ENCODE measurements at places on chromosomes 7 and 10. TPM values are rescaled to one million over a fixed set of nuclear protein-coding genes. Genes with fewer than 3 reads are reported as not detected.

DNA sequence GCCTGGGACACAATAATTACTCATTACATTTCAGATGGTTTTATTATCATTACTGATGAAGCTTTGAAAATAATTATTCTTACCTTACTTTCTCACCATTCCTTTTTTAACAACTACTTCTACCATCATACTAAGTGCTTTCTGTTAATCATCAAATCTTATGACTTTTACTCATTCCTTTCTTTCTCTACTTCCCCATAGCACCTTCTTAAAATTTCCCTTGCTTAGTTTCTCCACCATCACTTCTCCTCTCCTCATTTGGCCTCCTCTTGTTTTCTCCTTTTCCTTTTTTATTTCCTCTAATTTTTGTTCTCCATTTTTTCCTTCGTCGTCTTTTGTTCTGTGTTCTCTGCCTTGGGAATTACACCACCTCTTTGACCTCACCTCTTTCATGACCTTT lies 303.2 kb upstream of the KAT6B start:
- H3K27me3 ChIP-seq, result no peaks in the 10 kb centered on the region
- no peaks in the 10 kb centered on the region for H3K36me3 ChIP-seq
- no peak overlapping the region for H3K27ac ChIP-seq

GRCh38 chr7:27196287-27196767 lies 3.6 kb downstream of the HOXA13 start:
- H3K27me3 ChIP-seq, result no peaks in the 10 kb centered on the region
- no peaks in the 10 kb centered on the region for H3K36me3 ChIP-seq
- peak; percentile 95 for DNase-seq
- no peaks in the 10 kb centered on the region for H3K4me1 ChIP-seq
- no peak overlapping the region for H3K27ac ChIP-seq

IGFBP3 gene
- total RNA-seq, result 143 TPM

GBF1 gene
- 41.9 TPM for total RNA-seq

GRCh38 chr10:7251696-7252465 lies 159.0 kb downstream of the SFMBT2 start:
- no peak for DNase-seq
- no peaks in the 10 kb centered on the region for H3K4me1 ChIP-seq
- H3K36me3 ChIP-seq, result no peaks in the 10 kb centered on the region
- H3K27ac ChIP-seq, result no peak overlapping the region
- no peaks in the 10 kb centered on the region for H3K27me3 ChIP-seq
- H3K4me3 ChIP-seq, result no peak overlapping the region

GRCh38 chr10:78851647-78852046 lies 217.1 kb upstream of the ZMIZ1 start:
- no peak overlapping the region for H3K27ac ChIP-seq
- no peaks in the 10 kb centered on the region for H3K27me3 ChIP-seq
- no peaks in the 10 kb centered on the region for H3K4me1 ChIP-seq

PDE6C gene
- not detected for total RNA-seq

DNA sequence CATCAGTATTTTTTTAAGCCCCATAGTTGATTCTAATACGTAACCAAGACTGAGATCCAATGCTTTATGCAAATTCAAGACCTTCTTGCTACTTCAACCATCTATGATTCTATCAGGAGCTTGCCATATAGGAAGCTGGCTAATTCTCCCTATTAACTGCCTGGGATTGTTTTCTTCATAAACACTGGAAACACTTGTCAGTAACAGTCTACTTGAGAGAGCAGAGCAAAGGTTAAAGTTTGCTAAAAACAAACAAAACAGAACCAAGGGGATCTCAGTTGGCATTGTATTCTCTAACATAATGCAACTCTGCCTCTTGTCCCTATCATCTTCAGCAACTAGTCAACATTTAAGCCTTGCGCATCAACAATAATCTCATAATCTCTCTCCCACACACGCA lies 21.0 kb upstream of the PTPN12 start:
- DNase-seq, result no peak
- no peaks in the 10 kb centered on the region for H3K27me3 ChIP-seq
- no peak overlapping the region for H3K27ac ChIP-seq
- H3K4me1 ChIP-seq, result no peaks in the 10 kb centered on the region
- H3K4me3 ChIP-seq, result no peak overlapping the region

DNA sequence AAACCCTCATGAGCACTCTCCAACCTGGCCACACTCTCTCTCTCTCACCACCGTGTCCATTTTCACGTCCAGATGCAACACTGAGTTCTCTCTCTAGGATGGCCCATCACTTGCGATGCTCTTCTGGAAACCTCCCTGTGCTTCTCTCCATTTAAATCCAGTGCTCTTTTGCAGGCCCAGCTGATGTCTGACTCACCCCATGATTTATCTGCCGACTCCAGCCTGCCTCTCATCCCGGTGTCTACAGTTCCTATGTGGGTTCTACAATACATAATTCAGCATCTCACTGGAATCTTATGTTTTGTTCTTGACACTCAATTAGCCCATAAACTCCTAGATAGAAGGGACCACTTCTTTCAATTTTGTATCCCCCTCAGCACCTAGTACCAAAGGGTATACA lies 5.0 kb downstream of the TPK1 start:
- H3K4me3 ChIP-seq, result no peak overlapping the region
- no peak for DNase-seq
- H3K27me3 ChIP-seq, result no peaks in the 10 kb centered on the region
- H3K36me3 ChIP-seq, result no peaks in the 10 kb centered on the region
- no peaks in the 10 kb centered on the region for H3K4me1 ChIP-seq

- no peaks in the 10 kb centered on the region for H3K36me3 ChIP-seq
- no peak overlapping the region for H3K4me3 ChIP-seq
- no peak overlapping the region for H3K27ac ChIP-seq
- H3K4me1 ChIP-seq, result no peaks in the 10 kb centered on the region
Measured at GRCh38 chr7:144483189-144483588, 79.7 kb upstream of the NOBOX start.

DNA sequence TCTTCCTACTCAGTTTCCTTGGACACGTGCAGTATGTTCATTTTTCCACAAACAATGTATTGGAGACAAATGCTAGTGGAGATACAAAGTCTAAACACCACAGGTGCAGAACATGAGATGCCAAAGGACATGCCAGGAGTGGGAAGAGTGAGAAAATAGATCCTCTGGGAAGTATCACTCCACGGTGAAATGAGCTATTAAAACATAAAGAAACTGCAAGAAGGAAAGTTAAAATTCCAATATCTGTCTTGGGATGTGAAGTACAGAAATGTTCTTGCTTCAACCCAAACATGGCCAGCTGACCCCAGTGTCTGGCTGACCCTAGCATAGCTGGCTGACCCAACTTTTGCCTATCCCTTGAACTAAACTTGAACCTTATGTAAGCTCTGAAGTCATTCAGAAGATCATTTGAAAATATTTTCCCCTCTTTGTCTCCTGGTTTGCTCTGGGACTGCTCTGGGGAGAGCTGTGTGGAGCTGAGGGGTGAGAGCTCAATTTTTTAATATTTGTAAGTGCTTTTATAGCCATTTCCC lies 59.5 kb downstream of the FZD1 start:
- H3K4me3 ChIP-seq, result no peak overlapping the region
- no peaks in the 10 kb centered on the region for H3K4me1 ChIP-seq
- no peak for DNase-seq
- no peak overlapping the region for H3K27ac ChIP-seq
- no peaks in the 10 kb centered on the region for H3K27me3 ChIP-seq
- H3K36me3 ChIP-seq, result no peaks in the 10 kb centered on the region

DNA sequence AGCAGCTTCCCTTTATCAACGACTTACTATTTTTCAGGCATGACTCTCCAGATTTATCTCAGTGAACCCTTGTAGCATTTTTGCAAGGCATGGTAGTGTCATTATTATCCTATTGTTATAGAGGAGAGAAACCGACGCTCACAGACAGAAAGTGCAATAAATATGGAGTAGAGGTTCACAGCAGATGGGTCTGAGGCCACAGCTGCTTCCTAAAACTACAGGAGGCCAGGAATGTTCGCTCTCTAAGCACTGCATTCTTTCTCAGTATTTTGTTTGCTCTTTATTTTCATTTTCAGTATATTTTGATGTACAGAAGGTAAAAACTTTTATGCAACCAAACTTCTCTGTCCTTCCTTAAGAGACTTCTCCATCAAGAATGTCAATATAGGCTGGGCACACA lies 4.5 kb upstream of the AEBP1 start:
- no peak overlapping the region for H3K4me3 ChIP-seq
- H3K27me3 ChIP-seq, result no peaks in the 10 kb centered on the region
- peak overlapping the region; percentile 8 for H3K27ac ChIP-seq
- DNase-seq, result no peak

GRCh38 chr7:1750541-1751021 lies 80.5 kb downstream of the ELFN1 start:
- DNase-seq, result no peak
- H3K36me3 ChIP-seq, result no peaks in the 10 kb centered on the region
- H3K4me3 ChIP-seq, result no peak overlapping the region
- H3K4me1 ChIP-seq, result no peaks in the 10 kb centered on the region
- no peaks in the 10 kb centered on the region for H3K27me3 ChIP-seq

CDH23 gene
- 7.5 TPM for total RNA-seq

GIMAP6 gene
- total RNA-seq, result 31.7 TPM

- DNase-seq, result no peak
- no peaks in the 10 kb centered on the region for H3K36me3 ChIP-seq
- H3K4me3 ChIP-seq, result no peak overlapping the region
- H3K4me1 ChIP-seq, result no peaks in the 10 kb centered on the region
- H3K27ac ChIP-seq, result no peak overlapping the region
Measured at GRCh38 chr7:82578430-82578829, 134.9 kb upstream of the CACNA2D1 start.

DNAH11 gene
- total RNA-seq, result 2.6 TPM

DNA sequence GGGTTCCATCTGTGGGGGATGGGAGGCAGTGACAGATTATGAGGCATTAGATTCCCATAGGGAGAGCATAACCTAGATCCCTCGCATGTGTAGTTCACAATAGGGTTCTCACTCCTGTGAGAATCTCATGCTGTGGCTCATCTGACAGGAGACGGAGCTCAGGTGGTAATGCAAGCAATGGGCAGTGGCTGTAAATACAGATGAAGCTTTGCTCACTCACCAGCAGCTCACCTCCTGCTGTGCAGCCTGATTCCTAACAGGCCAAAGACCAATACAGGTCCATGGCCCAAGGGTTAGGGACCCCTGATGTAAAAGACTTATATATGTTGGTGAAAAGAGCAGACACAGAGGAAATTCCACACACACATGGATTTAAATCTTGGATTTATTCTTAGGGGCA lies 370.2 kb downstream of the NRG3 start:
- H3K4me1 ChIP-seq, result no peaks in the 10 kb centered on the region
- no peaks in the 10 kb centered on the region for H3K27me3 ChIP-seq
- no peak overlapping the region for H3K27ac ChIP-seq
- no peak overlapping the region for H3K4me3 ChIP-seq

ASB10 gene
- not detected for total RNA-seq

CD36 gene
- total RNA-seq, result 138 TPM

DNA sequence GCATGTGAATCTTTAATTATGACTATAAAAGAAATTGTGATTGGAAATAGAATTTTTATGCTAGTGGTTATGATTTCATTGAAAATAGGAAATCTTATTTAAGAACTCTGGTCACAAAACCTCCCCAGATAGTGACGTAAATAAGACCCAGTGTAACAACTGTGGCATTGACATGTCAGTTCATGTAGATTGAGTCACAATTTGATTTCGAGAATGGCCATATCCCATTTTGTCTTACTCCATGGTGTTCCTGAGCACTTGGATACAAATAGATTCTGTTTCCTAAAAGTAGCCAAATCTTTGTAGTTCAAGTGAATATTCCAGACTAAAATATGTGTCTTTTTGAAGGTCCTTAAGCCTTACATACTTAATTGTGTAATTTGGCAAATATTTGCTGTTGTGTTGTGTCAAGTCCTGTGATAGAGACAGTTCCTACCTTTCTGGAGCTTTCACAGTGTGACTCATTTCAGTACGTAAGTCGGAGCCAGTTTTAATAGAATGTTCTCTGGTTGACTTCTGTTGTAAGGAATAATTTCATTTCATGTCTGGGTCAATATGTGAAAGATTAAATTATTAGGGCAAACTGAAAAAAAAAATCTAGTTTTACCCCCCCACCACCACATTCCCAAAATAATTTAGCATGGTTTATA lies 37.1 kb upstream of the TOMM7 start:
- no peak overlapping the region for H3K4me3 ChIP-seq
- H3K36me3 ChIP-seq, result peaks cover 2% of the 10 kb centered on the region
- DNase-seq, result no peak

- no peaks in the 10 kb centered on the region for H3K36me3 ChIP-seq
- H3K27me3 ChIP-seq, result no peaks in the 10 kb centered on the region
- no peak overlapping the region for H3K4me3 ChIP-seq
- DNase-seq, result peak; percentile 84
Measured at GRCh38 chr10:20004087-20004523, 187.9 kb downstream of the PLXDC2 start.

Data from aorta (tissue), 5 donors.